Left renal pelvis (tissue), 4 donors: ENCODE measurements at places on chromosomes 13 and 19.

GRCh38 chr19:31616031-31616430 is 266.8 kb upstream of the TSHZ3 start:
- DNase-seq, result no peak

DNA sequence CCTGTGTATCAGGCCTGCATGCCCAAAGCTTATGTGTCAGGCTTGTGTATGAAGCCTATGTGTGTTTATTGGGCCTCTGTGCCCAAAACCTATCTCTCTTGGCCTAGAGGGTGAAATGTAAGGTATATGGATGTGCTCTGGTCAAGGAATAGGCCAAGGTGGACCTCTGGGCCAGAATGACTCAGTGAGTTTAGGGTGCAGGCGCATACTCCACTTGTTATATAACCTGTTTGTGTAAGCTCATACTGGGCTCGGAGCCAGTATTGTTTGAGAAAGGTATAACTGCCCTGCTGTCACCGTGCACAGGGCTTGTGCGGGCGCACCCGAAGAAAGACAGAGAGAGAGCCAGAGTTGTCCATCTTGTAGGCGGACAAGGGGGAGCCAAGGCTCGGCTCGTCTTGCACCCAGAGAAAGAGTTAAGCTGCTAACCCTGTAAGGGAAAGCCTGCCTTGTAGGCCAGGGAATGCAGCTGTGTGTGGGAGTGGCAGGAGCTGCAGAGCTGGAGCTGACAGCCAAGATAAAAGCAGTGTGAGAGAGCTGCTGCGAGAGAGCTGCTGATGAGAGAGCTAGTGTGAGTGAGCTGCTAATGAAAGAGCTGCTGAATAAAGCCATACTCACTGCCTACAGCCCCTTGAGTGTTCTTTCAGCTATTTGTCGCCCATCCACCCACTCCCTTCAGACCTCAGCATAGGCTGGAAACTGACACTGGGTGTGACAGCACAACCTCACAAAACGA is 43.4 kb upstream of the N4BP2L1 start:
- DNase-seq, result no peak

- no peak for DNase-seq
Observed at GRCh38 chr19:48394331-48395169, 1.1 kb downstream of the GRIN2D start.

DNA sequence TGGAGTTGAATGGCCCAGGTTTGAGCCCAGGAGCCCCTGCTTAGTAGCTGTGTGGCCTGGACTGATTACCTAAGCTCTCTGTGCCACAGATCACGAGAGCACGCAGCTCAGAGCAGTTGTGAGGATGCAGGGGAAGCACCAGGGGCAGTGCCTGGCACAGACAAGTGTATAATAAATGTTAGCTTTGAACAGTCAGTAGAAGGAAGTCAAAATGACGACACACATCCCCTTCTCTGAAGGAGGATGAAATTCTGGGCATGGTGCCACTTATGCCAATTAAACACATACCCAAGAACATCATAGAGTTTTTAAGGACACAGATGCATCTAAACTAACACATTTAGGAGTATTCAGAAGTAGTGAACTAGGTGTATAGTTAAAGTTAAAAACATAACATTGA is 24.9 kb upstream of the SIGLEC11 start:
- no peak for DNase-seq

DNA sequence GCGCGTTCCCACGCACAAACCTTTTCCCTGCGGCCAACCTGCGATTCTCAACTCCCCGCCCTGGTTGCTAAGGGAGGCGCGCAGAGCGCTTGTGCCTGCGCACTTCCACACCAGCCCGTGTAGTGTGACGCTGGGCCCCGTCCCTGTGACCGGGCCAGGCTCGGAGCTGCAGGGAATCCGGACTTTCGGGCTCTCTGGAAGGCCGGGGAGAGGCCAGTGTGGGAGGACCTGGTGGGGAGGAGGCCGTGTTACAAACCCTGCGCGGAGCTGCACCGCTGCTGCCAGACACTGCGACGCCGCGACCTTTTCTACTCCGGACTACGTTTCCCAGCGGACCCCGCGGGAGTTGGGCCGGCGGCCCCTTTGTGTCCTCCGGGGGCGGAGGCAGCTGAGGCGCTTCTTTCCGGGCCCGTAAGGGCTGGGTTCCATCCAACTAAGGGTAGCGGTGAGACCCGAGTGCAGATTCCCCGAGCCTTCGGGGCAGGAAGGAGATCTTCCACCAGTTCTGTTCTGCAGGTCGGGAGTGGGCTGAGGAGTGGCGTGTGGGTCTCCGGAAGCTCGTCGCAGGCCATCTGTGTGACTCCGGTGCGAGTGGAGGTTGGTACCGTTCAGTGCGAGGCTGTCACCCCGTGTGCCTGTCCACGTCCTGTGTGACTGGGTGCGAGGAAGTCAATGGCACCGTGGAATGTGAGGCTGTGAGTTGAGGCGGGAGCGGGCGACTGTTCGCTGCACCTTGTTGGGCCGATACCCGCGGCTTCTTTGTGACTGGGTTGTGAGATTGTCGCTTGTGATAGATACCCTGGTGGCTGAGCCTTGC is at the start of gene ZNF570:
Gene ZNF570 (plus strand): TSS at position 396 of the 817 bp plus-strand sequence. CDS start 999 bp downstream, outside the sequence.
- peak; percentile 82 for DNase-seq

GRCh38 chr13:73672492-73672891 is 461.7 kb downstream of the KLF12 start:
- no peak for DNase-seq

DNA sequence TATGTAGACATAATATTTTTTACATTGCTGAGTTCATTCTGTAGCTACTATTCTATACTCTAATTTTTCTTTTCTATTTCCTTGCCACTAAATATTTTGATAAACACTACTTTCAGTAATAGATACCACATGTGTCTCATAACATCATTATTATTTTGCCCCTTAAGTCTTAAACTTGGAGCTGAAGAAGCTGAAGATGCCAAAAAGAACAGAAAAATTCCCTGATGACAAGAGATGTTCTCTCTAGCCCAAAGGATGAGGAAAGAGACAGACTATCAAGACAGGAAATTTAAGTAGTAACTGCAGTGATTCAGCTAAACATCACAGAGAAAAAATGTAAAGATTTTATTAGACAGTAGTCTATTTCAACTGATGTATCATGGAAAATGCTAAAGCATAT is 322.0 kb upstream of the KLHL1 start:
- DNase-seq, result no peak

- no peak for DNase-seq
Observed at GRCh38 chr13:28609926-28610325, 49.0 kb upstream of the POMP start.

GRCh38 chr19:11856596-11857250 is 8.2 kb downstream of the ZNF439 start:
- DNase-seq, result no peak

DNA sequence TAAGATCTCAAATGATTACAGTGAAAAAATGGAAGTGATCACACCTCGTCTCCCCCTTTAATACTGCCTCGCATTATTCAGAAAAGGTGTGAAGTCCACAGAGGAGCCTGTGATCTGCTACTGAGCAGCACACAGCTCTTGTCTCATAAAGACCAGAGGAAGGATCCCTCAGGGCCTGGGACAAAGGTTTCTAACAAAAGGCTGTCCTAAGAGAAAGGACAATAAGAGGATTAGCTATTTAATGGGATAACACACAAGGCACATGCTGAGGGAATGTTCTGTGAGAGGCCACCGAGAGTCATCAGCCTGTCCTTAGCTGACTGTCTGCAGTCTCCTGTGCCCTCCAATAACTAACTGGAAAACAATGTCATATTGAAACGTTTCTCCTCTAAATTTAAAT is 26.7 kb downstream of the EBPL start:
- no peak for DNase-seq
